ENCODE measurements at places on chromosomes 13 and 19. TPM values are rescaled to one million over a fixed set of nuclear protein-coding genes. Genes with fewer than 3 reads are reported as not detected.

DNA sequence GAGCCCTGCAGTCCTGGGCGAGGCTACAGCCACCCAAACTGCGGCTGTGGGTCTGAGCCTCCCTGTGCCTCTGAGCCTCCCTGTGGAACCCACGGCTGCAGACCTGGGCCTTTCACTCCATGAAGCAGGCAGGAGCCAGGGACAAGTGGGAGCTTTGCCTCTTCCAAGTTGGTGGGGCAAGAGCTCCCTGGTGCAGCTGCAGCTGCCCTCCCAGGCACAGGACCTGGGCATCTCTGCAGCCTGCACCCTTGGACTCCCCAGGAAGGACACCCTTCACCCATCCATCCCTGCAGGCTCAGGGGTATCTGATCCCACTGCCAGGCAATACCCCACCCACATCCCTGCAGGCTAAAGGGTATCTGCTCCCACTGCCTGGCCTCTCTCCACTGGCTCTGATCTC lies 2.3 kb downstream of the TEX26 start:
- no peak overlapping the region for H3K27ac ChIP-seq
- no peaks in the 10 kb centered on the region for H3K4me1 ChIP-seq
- DNase-seq, result no peak

The C19orf33 gene
- not detected for total RNA-seq

The MEDAG gene
- total RNA-seq, result 46.7 TPM

The VSIG10L gene
- total RNA-seq, result 0.88 TPM

GRCh38 chr19:31596751-31597150 lies 247.5 kb upstream of the TSHZ3 start:
- no peak overlapping the region for H3K27ac ChIP-seq
- no peaks in the 10 kb centered on the region for H3K36me3 ChIP-seq
- H3K27me3 ChIP-seq, result no peaks in the 10 kb centered on the region
- no peaks in the 10 kb centered on the region for H3K4me1 ChIP-seq
- no peak for DNase-seq

DNA sequence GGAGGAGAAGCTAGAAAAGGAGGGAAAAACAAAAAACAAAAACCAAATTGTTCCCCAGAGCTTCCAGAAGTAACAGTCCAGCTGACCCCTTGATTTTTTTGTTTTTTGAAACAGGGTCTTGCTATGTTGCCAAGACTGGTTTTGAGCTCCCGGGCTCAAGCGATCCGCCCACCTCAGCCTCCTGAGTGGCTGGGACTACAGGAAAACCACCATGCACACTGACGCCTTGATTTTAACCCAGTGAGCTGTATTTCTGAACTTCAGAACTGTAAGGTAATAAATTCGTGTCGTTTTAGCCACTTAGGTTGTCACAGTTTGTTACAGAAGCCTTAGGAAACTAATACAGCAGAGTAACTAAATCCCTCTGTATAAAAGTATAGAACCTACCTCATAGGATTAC lies 1.1 kb upstream of the NEK3 start:
- H3K27ac ChIP-seq, result no peak overlapping the region
- no peaks in the 10 kb centered on the region for H3K27me3 ChIP-seq
- DNase-seq, result no peak
- peaks cover 3% of the 10 kb centered on the region for H3K36me3 ChIP-seq
- no peak overlapping the region for H3K4me3 ChIP-seq
- peaks cover 28% of the 10 kb centered on the region for H3K4me1 ChIP-seq

GRCh38 chr13:29540334-29540733 lies 55.2 kb downstream of the SLC7A1 start:
- peaks cover 30% of the 10 kb centered on the region for H3K36me3 ChIP-seq
- H3K27me3 ChIP-seq, result no peaks in the 10 kb centered on the region
- peaks cover 5% of the 10 kb centered on the region for H3K4me1 ChIP-seq
- no peak overlapping the region for H3K27ac ChIP-seq
- no peak overlapping the region for H3K4me3 ChIP-seq
- DNase-seq, result no peak

DNA sequence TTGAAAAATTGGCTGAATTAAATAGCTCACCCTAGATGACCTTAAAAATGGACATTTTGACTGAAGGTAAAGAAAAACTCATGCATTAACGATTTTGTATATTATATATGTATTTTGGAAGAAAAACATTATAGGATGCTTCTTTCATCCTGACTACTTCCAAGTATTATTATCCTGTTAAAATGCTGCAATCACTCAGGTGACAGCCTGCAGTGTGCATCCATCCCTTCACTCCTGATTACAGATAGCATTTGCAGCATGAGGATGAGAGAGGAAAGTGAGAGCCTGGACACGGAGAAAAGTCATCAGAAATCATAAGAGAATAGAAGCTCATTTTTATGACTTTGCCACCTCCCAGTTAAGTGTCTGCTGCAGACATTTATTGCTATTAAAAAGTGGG lies 1055.6 kb downstream of the PCDH17 start:
- no peak overlapping the region for H3K27ac ChIP-seq
- DNase-seq, result no peak
- H3K4me3 ChIP-seq, result no peak overlapping the region
- no peaks in the 10 kb centered on the region for H3K27me3 ChIP-seq
- H3K36me3 ChIP-seq, result no peaks in the 10 kb centered on the region

DNA sequence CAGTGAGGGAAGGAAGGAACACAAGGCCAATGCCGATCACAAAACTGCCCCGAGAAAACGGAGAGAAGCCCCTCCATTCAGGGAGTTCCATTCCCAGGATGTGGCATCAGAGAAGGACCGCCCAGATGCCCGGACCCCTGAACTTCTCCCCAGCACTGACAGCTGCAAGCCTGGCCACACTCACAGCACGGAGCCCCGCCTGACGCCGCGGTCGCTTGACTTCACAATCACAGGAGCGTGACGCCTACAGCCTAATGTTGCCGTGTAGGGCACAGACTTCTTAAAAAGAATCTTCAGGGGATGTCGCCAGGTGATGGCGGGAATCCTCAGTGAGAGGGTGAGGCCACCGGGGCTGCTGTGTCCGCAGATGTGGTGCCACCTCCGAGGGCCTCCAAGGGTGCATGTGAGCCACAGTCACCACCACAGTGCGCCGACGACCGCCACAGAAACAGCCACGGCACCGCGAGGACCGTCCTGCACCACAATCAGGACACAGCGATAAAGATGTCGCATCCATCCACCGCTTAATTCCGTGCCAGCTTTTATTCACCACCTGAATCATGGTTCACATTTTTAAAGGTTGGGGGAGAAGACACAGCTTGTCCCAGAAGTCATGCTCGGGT lies 77.2 kb downstream of the SPACA7 start:
- H3K4me3 ChIP-seq, result no peak overlapping the region
- peak; percentile 73 for DNase-seq
- no peaks in the 10 kb centered on the region for H3K4me1 ChIP-seq
- no peak overlapping the region for H3K27ac ChIP-seq

The CYP4F11 gene
- not detected for total RNA-seq

- no peak overlapping the region for H3K4me3 ChIP-seq
- no peaks in the 10 kb centered on the region for H3K27me3 ChIP-seq
- H3K36me3 ChIP-seq, result no peaks in the 10 kb centered on the region
- H3K4me1 ChIP-seq, result no peaks in the 10 kb centered on the region
- H3K27ac ChIP-seq, result no peak overlapping the region
Measured at GRCh38 chr13:50310734-50311133, 295.5 kb downstream of the KCNRG start.

The FFAR1 gene
- total RNA-seq, result not detected

DNA sequence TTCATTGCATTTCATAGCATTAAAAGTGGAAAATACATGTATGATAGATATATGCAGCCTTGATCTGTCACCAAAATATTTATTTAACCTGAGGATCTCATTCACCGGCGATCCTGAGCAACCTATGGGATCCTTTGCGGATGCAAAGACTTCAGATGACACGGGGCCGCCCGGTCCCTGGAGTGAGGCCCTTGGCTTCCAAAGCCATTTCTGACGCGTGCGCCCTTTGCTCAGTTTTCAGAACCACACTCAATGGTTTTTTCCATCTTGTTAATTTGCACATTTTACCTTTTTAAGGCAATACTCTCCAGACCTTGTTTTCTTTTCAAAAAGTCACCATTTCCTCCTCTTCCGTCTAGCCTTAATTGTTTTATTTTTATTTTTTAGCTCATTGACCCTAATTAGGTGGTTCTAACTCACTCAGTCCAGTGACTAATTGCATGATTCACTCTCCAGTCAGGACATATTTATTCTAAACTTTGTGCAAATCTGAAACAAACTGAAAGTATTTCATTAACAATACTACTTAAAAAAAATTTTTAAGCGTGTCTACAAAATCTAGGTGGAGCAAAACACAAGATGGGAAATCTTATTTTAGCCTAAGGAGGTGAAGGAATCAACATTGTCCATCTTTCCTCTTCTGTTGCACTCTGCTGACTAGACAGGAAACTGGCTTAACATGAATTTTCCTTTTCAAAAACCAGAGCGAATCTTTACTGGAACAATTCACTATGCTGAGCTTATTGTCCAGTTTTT lies 47.9 kb downstream of the COL4A1 start:
- peak overlapping the region; percentile 6 for H3K4me3 ChIP-seq
- peaks cover 14% of the 10 kb centered on the region for H3K4me1 ChIP-seq
- H3K36me3 ChIP-seq, result peaks cover 8% of the 10 kb centered on the region
- H3K27me3 ChIP-seq, result no peaks in the 10 kb centered on the region

DNA sequence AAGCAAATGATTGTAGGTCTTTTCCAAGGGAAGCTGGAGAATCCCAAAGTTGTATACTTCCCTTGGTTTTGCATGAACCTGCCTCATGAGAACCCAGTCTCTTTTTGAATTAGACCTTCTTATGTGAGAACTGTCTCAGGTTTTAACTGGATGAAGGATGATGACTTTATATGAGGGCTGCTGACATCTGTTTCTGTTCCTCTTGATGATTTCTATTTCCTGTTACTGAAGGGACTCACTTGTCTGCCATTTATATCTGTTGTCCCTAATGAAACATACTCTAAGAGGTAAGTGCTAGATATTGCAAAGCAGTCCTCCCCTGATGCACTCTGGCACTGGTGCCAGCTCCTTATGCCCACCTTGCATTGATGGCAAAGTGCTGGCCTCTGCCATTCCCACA lies 33.6 kb downstream of the ERICH4 start:
- H3K27me3 ChIP-seq, result no peaks in the 10 kb centered on the region
- H3K36me3 ChIP-seq, result no peaks in the 10 kb centered on the region
- H3K4me3 ChIP-seq, result no peak overlapping the region
- H3K27ac ChIP-seq, result no peak overlapping the region

- H3K4me3 ChIP-seq, result no peak overlapping the region
- no peaks in the 10 kb centered on the region for H3K4me1 ChIP-seq
- no peak for DNase-seq
- H3K27ac ChIP-seq, result no peak overlapping the region
- peaks cover 12% of the 10 kb centered on the region for H3K27me3 ChIP-seq
Measured at GRCh38 chr13:42649831-42650230, 75.9 kb downstream of the TNFSF11 start.

GRCh38 chr19:48454150-48454730 lies 1.1 kb upstream of the KCNJ14 start:
- H3K27me3 ChIP-seq, result no peaks in the 10 kb centered on the region
- H3K4me3 ChIP-seq, result no peak overlapping the region
- peaks cover 42% of the 10 kb centered on the region for H3K36me3 ChIP-seq
- H3K27ac ChIP-seq, result no peak overlapping the region

DNA sequence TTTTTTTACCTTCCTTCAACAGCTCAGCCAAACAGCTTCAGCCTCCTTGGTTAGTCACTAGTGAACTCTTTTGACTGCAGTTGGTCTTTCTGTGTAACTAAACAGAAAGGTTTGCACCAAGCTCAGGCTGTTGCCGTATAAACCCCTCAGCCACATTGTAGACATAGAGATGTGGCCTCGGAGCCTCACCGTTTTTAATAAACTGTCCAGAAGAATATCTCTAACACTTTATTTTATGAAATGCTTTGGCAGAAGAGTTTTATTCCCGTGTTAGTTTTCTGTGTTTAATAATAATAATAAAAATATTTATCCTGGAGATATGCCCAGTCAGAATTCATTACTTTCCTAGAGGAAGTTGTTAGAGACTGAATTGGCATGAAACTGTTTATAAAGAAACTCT lies 171.7 kb upstream of the MAB21L1 start:
- no peak for DNase-seq
- no peaks in the 10 kb centered on the region for H3K27me3 ChIP-seq
- H3K4me1 ChIP-seq, result no peaks in the 10 kb centered on the region
- no peak overlapping the region for H3K4me3 ChIP-seq
- H3K36me3 ChIP-seq, result no peaks in the 10 kb centered on the region

The ARL11 gene
- not detected for total RNA-seq

The FGF9 gene
- total RNA-seq, result not detected

GRCh38 chr19:13119627-13120026 lies 1.6 kb downstream of the NACC1 start:
- DNase-seq, result peak; percentile 95
- no peaks in the 10 kb centered on the region for H3K27me3 ChIP-seq
- peaks cover 16% of the 10 kb centered on the region for H3K36me3 ChIP-seq
- peak overlapping the region; percentile 96 for H3K27ac ChIP-seq
- H3K4me3 ChIP-seq, result peak overlapping the region; percentile 86
- peaks cover 51% of the 10 kb centered on the region for H3K4me1 ChIP-seq

The LENG1 gene
- 5.3 TPM for total RNA-seq

DNA sequence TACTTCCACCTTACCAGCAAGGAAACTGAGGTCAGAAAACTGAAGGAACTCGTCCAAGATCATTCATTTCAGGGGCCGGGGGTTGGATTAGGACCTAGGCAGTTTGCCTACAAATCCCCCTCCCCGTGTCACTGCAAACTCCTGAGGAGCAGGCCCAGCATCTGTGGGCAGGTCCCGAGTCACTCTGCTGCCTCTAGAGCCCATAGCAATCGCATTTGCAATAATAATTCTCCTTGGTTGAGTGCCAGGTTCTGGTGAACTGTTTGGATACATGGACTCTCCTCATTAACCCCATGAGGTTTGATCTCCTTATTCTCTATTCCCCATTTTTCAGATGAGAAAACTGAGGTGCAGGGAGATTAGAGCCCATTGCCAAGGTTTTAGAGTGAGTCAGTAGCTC lies 903 bp downstream of the PIN1 start:
- peaks cover 11% of the 10 kb centered on the region for H3K4me1 ChIP-seq
- H3K27me3 ChIP-seq, result no peaks in the 10 kb centered on the region
- H3K4me3 ChIP-seq, result peak overlapping the region; percentile 75
- no peak for DNase-seq
- H3K27ac ChIP-seq, result no peak overlapping the region

GRCh38 chr13:75812751-75813181 lies 176.6 kb downstream of the LMO7 start:
- no peaks in the 10 kb centered on the region for H3K27me3 ChIP-seq
- no peak overlapping the region for H3K4me3 ChIP-seq
- DNase-seq, result no peak
- H3K27ac ChIP-seq, result peak overlapping the region; percentile 12
- H3K4me1 ChIP-seq, result peaks cover 37% of the 10 kb centered on the region
- peaks cover 67% of the 10 kb centered on the region for H3K36me3 ChIP-seq

DNA sequence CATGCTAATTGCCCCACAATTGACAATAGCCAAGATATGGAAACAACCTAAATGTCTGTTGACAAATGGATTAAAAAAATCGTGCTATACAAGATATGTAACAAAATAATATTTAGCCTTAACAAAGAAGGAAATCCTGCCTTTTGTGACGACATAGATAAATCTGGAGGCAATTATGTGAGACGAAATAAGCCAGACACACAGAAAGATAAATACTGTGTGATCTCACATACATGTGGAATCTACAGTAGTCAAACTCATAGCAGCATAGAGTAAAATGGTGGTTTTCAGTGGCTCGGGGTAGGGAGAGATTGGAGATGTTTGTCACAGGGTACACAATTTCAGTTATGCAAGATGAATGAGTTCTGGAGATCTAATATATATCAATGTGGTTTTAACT lies 895.8 kb downstream of the SLITRK6 start:
- no peak overlapping the region for H3K4me3 ChIP-seq
- H3K4me1 ChIP-seq, result no peaks in the 10 kb centered on the region
- H3K27ac ChIP-seq, result no peak overlapping the region
- no peak for DNase-seq
- H3K36me3 ChIP-seq, result no peaks in the 10 kb centered on the region

The ZNF98 gene
- under 0.01 TPM for total RNA-seq

GRCh38 chr13:93004919-93005318 lies 221.7 kb upstream of the GPC6 start:
- DNase-seq, result no peak
- no peaks in the 10 kb centered on the region for H3K4me1 ChIP-seq
- H3K36me3 ChIP-seq, result no peaks in the 10 kb centered on the region
- no peak overlapping the region for H3K27ac ChIP-seq
- H3K27me3 ChIP-seq, result no peaks in the 10 kb centered on the region
- H3K4me3 ChIP-seq, result no peak overlapping the region
